CD4-positive, alpha-beta T cell treated with Interleukin-1 beta for 1 hour (primary cell): ENCODE measurements at places on chromosomes 7 and 10.

- DNase-seq = no peak
Observed at GRCh38 chr7:105773030-105773460, 103.4 kb downstream of the ATXN7L1 start.

GRCh38 chr7:30027065-30027456 is 559 bp upstream of the FKBP14 start:
- peak; percentile 54 for DNase-seq

GRCh38 chr10:105145711-105146110 is 504.6 kb downstream of the SORCS3 start:
- no peak for DNase-seq

GRCh38 chr10:132078746-132079345 is 13.1 kb downstream of the JAKMIP3 start:
- no peak for DNase-seq

GRCh38 chr7:1678081-1678543 is 8.0 kb downstream of the ELFN1 start:
- DNase-seq = no peak

DNA sequence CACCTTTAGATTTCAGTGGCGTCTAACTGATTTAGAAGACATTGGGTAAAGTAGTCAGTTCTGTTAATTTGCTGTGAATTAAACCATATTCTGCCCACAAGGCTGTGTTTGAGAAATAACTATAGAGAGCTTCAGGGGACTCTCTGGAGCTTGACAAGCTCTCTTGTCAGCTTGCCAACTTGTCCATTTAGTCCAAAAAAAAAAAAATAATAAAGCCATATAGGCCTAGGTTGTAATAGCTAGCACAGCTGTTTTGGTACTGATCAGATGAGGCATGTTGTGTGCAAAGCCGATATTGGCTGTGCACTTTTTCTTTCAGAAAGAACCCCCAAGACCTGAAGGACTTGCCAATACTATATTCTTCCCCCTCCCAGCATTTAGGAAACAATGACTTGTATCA is 20.2 kb upstream of the ZNF282 start:
- no peak for DNase-seq

DNA sequence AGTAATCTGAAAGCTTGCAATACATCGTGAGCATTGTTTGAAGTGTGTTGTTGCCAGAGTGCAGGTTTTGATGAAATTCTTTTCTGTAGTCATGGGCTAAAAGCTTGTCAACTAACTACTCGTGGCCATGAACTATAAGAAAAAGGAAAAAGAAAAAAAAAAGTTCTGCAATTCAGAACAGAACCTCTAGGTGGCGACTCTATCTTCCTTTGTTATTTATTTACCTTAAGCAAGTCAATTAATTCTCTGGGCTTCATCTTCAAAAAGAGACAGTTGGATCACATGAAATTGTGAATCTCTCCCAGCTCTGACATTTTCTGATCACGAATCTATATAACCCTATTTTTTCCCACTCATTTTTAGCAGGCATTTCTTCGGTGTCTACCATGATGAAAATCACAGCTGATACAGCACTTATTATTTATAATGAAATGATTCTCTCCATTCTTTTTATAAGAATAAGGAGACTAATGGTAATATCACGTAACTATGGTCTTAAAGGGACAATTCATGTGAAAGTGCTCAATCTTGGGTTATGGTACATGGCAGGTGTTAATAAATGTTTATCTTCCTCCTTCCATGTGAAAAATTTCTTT is 18.8 kb downstream of the TMEM196 start:
- peak; percentile 25 for DNase-seq
